Stimulated activated CD8-positive, alpha-beta memory T cell treated with anti-CD3 and anti-CD28 coated beads, Interleukin-7, amount 100 ng/mL, for 1 hour (primary cell): ENCODE measurements at places on chromosomes 16 and 17.

GRCh38 chr17:45197555-45198334 lies 23.9 kb upstream of the FMNL1 start:
- peak; percentile 86 for DNase-seq

DNA sequence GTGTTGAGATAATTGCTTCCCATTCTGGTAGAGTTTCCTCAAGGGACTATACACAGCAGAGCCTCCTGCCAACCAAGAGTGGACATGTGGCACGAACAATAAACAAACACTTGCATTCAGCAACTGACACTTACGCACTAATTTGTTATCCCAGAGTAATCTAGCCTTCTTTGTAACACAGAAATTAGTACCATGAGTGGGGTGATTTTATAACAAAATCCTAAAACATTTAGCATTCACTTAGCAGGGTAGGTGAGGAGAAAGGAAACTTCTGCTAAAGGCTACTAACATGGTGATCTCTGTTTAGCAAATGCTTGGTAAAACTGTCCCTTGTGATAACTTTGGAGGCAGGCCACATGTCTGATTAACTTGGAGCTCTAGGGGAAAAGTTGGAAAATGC lies 325.2 kb downstream of the HS3ST4 start:
- no peak for DNase-seq

DNA sequence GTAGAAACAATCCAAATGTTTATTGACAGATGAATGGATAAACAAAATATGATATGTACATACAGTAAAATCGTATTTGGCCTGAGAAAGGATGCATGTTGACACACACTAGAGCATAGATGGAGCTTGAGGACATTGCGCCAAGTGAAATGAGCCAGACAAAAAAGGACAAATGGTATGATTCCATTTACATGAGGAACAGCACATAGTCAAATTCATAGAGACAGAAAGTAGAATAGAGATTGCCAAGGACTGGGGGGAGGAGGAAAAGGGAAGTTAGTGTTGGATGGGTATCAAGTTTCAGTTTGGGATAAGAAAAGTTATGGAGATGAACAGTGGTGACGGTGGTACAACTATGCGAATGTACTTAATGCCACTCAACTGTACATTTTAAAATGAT lies 47.9 kb downstream of the COPRS start:
- no peak for DNase-seq

DNA sequence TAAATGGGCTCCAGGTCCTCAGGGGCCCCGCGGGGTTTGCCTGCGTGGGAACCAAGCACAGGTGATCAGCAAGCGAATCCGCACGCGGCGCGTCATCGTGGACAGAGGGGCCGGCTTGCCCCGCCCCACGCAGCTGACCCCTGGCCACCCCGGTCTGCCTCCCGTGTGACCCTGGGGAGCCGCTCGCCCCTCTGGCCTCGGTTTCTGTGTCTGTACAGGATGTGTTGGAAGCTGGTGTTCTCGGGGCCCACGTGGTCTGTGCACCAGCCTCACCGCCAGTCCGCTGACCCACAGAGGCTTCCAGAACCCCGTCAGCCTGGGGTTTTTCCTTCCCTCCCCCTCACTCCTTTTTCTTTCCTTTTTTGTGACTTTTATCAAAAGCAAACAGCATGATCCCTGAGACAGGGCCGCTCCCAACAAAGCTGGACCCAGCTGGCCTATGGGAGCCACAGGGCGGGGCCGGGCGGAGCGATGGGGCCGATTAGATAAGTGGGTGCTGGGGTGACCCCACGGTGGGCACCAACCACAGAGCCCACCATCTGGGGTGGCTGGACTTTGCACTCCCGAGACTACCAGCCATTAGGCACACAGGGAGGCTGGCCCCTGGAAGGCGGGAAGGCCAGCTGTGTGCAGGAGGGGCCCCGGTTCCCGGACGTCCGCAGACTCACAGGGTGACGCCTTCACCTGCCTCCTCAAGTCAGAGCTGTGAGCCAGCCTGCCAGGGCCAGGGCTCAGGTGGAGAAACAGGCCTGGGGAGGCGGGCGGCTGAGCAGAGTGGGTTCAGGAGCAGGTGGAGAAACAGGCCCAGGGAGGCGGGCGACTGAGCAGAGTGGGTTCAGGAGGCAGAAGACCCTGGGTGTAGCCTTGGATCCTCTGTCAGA lies 56.0 kb downstream of the ZFPM1 start:
- DNase-seq = no peak

GRCh38 chr16:66416136-66416535 lies 11.0 kb upstream of the BEAN1 start:
- DNase-seq = no peak

GRCh38 chr17:31568121-31568520 lies 176.6 kb downstream of the RAB11FIP4 start:
- no peak for DNase-seq

DNA sequence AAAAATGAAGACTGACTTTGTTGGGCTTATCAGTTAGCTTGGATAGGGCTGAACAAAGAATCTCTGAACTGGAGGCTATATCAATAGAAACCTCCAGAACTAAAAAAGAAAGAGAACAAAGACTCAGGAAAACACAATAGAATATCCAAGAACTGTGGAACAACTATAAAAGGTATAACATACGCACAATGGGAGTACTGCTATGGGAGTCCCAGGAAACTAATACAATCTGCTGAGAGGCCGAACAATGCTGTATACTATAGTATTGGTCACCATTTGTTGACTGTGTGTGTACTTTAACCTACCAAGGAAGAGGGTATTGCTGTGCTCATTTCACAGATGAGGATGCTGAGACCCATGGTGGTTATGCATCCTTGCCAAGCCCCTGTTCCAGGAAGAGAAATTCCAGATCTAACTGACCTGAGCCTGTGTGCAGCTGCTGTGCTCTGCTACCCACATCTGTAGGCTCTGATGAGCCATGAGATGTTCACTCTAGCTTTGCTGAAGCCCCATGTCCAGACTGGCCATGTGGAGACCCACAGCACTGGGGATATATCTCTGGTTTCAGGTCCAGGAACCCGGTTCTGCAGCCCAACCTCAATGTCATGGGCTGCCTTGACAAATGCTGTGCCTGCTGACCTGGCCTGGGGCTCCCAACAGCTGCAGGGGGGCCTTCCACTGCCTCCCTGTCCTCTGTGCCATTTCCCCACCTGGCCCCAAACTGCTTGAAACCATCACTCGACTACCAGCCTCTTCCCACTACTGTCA lies 254.3 kb upstream of the TNRC6C start:
- DNase-seq = no peak

DNA sequence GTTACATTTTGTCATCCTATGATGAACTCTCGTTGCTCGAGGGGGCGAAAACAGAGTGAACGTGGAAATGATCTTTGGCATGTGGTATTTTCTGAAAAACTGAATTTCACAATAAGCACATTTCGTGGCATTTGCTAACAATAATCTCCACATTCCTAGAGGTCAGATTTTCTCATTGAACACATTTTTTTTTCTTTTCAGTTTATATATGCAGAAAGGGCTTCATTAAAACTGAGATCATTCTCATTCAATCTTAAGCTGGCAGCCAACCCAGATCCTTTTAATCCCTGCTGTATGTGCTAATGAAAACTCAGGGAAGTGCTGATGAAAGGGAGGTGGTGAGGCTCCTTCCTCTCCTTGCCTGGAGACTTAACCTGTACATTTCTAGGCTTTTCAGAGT lies 52.6 kb downstream of the PRKCA start:
- DNase-seq = no peak

DNA sequence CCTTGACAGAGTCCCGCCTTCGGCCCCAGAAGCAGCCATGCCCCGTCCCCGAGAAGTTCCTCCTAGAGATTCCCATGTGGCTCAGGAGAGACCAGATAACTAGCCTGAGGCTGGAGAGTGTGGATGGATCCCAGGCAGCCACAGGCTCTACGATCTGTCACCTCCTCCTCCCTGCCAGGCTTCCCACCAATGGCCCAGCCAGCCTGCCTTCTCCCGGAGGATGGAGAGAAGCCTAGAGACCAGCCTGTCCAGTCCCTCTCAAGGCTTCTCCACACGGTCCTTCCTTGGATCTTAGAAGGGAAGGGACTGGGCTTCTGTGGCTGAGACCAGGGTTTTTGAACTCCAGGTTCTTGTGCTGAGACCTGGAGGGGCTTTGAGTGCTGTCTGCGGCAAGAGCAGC lies 1.6 kb upstream of the SMTNL2 start:
- DNase-seq = no peak

- DNase-seq = peak; percentile 60
Measured at GRCh38 chr16:53518550-53519416, 15.8 kb upstream of the AKTIP start.

DNA sequence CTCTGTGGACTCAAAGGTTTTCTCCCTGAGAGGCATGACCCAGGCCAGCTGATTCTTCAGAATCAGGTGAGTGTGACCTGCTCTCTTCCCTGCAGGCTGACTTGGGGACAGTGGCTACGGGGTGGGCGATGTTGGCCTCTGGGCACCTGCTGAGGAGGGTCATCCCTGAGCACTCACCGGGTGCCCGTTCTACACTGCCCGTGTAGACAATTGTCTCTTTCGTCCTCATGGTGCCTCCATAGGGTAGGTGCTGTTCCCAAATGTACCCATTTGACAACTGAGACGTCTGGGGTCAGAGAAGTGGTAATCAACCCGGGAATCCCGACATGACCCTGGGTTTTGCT lies 74.8 kb downstream of the GOSR1 start:
- DNase-seq = no peak

GRCh38 chr17:46764000-46764708 lies 54.3 kb downstream of the WNT3 start:
- no peak for DNase-seq

DNA sequence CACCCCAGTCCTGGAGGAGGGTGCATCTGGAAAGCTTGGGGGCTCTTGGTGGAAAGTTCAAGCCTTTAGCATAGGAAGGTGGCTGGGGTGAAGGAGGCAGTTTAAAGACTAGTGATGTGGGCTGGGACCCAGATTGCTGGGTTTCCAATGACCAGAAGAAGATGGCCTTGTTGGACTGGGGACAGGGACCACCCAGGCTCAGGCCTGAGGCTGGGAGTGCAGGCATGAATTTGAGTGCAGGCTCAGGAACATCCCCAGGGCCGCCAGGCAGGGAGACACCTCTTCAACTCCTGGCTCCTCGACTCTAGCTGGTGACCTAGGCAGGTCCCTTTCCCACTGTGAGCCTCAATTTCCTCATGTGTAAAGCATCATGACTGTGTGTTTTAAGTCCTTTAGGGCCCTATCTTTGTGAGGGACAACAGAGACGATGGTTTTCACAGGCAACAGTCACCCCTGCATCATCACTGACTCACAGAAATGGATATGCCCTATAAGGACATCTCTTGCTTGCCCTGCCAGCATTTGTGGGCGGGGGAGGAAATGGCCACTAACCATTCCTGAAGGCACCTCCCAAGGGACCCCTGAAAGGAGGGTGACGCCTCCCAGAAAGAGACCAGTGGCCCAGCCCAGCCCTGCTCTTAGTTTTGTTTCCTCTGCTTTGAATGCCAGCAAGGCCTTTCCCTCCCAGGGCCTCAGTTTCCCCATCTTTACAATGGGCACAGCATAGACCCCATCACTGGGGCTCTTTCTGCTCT lies 11.1 kb downstream of the NLRC5 start:
- DNase-seq = peak; percentile 22

DNA sequence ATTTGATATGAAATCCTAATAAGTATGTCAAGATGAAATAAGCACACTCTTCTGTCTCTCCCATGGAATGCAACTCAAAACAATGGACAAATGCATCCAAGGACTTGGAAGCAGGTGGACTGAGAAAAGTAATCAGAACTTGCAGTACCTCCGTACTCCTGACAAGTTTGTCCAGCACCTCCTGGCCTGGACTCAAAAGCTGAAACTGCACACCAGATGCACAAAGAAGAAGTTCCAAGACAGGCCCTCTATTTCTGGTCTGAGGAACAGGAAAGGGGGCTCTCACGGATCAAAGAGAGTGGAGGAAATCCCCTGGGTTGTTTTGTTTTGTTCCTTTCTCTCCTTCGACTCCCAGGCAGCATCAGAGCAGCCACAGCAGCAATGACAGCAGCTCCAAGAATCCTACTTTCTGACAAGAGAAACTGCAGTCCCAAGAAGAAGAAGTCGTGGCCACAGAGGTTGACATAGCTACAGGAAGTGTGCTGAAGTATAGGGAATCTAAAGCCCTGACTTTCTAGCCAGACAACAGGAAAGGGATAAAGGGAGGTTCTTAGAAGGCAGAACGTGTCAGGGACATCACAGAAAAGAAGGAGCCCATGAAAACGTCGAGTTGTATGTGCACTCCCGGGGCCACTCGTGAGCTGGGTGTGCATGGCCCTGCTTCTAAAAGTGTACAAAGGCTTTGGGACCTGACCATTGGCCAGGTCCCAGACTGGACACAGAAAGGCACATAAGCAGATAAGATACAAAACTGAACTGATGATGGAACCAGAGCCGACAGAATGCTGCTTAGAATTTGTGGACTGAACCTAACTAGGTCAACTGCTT lies 29.3 kb downstream of the AKAP10 start:
- DNase-seq = no peak

DNA sequence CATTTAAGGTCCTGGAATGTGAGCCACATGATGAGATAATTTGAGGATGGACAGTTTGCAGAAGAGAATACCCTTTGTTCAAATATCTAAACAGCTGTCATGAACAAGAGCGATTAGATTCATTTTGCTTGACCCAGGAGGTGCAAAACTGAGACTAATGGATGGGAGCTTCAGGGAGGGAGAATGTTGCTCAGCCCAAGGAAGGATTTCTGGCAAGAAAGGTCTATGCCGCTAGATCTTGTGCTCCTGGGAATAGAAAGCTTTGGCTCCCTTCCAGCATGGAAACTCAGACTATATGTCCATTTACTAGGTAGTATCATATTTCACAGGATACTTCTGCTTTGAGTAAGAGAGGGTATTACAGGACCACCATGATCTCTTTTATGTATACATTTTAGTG lies 14.8 kb upstream of the CDH11 start:
- no peak for DNase-seq

- DNase-seq = no peak
Measured at GRCh38 chr17:83203472-83204221, 124.2 kb downstream of the METRNL start.

DNA sequence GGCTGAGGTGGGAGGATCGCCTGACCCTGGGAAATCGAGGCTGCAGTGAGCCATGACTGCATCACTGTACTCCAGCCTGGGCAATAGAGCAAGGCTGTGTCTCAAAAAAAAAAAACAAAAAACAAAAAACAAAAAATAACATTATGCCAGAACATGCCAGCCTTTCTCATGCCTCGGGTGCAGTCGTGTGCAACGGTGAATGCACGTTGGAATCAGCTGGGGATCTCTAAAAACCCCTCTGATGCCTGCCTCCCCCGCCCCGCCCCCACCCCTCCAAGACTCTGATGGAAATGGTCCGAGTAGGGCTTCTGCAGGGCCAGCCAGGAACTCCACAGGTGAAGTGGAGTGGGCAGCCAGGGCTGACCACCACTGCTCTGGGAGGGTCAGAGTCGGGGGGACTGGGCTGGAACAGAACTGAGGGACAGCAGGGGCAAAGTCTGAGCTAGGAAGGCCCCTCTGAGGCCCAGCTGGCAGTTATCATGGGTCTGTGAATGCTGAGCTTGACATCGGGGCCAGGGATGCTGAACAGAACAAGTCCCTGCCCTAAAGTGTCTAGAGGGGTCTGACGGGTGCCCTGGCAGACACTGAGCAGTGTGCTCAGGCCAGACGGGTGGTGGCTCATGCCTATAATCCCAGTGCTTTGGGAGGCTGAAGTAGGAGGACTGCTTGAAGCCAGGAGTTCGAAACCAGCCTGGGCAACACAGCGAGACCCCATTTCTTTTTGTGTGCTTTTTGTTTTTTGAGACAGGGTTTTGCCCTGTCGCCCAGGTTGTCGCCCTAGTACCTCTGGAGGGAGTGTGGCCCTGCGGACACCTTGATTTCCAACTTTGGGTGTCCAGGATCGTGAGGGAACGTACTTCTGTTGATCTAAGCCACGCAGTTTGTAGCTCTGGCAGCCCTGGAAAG lies 193.4 kb upstream of the GSE1 start:
- no peak for DNase-seq
